ENCODE measurements at places on chromosomes 7 and 10.

- DNase-seq, result no peak
These were observed 55.4 kb downstream of the GPR26 start for GRCh38 chr10:123721441-123722049.

GRCh38 chr10:76401006-76401405, 969.6 kb downstream of the LRMDA start:
- DNase-seq, result no peak

DNA sequence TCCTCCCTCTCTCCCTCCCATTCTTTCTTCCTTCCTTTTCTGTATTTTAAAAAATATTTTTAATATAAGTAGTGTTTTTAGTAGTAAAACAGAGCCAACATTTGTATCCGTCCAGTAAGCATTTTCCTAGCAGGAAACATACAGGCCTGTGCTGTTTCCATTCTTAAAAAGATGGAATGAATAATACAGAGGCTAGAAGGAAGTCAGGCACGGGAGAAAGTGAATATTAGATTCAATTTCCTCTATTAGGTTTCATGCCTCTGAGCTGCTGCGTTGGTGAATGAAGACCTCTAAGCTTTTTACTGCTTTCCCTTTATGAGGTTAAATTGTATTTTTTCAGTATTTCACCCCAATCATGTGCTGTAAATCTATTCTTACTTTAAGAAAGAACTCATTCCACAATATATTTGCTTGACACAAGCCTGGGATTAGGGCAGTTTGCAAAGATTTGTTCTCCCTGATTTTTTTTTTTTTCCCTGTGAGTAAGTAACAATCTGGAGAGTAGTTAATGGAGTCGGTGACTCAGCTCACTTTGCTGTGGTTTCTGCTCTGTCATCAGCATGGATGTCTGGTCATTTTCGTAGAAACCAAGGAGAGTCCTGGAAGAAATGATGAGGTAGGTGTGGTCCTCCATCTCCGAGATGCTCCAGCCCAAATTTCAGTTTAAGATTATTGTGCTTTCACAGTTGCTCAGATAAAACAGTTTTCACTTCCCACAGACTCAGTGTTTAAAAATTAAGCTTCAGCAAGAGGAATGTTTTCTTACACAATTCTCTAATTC, 76.1 kb upstream of the PITRM1 start:
- no peak for DNase-seq

DNA sequence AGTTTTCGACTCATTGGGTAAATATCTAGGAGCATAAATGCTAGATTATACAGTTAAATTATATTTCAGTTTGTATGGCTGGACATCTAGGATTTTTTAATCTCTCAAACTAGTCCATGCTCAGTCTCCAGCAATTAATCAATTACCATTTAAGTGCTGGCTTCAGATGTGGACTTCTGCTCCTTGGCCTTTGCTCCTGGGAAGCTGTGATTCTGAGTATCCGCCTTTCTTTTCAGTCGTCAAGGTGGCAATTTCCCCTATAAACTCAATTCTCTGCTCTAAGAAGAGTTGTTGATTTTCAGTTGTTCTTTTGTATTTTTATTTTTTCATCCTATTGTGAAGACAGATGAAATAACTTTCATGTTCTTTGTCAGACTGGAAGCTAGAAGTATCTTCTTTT, 23.7 kb downstream of the TFPI2 start:
- no peak for DNase-seq

- no peak for DNase-seq
These were observed 268.8 kb downstream of the DNAJB6 start for GRCh38 chr7:157605638-157606037.

GRCh38 chr7:156989766-156990535, 20.5 kb downstream of the MNX1 start:
- DNase-seq, result no peak

DNA sequence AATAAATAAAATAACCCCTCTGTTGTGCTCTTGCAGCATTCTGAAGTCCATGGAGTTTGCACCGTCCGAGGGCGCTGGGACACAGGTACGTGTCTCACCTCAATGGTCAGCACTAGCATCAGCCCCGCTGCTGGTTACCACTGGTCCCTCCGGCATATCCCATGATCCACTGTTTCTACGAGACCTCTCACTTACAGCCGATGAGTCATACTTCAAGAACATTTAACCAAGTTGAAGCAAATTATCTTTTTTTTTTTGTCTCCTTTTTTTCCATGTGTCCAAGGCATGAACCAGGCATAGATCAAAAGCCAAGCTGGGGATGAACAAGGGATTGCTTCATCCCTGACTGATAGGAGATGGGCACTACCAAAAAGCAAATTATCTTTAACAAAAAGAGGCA, 92.9 kb upstream of the SH2B2 start:
- DNase-seq, result no peak

- no peak for DNase-seq
These were observed 136.1 kb downstream of the KAT6B start for GRCh38 chr10:74962517-74962916.

DNA sequence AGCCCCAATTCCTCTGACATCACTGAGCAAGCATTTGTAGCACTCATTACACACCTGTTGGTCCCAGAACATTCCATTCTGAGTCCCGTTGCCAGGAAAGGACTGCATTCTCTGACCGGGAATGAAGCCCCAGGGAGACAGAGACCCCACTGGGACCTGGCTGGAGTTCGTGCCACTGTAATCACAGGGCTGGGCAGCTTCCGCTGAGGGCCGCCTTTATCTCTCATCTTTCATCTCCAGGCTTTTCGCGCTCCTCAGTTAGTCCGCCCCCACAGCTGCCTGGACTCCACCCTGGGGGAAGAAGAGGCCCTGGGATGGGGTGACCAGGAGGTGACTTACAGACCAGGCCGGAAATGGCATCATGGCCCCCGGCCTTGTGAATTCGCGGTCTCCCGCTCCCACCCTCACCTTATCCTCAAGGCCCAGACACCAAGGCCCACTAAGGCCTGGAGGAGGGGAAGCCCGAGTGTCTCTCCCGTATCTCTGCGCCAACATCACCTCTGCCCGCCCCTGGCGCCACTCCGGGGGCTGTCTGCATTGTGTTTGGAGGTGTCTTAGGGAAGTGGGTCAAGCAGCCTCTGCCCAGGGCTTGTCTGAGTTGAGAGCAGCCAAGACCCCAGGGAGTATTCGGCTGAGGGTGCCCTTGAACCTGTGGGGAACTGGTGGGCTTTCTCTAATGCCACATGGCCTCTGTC, 75.4 kb downstream of the PROSER2 start:
- peak; percentile 90 for DNase-seq

GRCh38 chr7:21898265-21898930, 47.3 kb downstream of the CDCA7L start:
- DNase-seq, result no peak

DNA sequence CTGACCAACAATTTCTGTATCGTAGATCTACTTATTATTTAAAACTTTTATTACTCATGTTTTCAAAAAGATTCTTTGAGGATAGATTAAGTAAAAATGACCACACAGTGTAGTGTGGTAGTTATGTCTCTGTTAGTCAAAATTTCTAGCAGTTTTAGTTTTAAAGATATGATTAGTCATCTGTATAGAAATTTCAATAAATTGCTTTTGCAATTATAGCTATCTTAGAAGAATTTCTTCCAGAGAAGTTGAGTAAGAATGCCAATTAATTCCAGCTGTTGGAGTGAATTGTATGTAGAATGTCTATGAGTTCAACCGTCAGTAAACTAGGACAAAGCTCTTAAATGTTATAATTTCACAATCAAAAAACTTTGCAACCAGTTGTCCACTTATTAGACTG, 229.7 kb downstream of the CDK14 start:
- no peak for DNase-seq

DNA sequence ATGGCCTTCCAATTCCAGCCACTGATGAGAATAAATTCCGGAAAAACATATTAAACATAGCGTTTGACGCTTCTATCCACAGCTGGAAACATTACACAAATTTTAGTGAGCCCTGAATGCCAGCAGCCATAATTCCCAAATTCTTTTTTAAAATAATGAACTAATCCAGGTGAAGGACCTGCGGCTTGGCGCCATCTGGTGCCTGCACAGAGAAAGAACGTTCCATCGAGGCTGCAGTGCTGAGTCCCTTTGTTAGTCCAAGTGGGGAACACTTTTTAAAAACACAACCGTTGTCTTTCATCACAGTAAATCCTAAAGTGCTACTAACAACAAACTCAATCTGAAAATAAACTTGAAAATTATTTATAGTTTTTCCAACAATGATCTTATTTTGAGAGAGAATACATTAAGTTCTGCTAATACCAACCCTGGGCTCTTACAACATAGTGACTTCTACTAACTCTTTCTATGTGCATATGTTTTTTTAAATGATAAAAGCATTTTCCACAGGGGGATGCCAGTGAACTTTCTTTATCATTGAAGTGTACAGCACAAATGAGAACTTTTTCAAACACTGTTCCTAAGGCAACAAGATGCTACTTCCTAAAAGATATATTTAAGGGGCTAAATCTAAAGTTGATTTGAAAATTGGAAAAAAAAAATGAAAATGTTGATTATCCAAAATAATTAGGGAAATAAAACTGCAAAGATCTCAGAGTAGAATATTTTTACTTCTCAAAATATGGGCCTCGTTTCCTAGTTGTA, 166.9 kb upstream of the RNF32 start:
- DNase-seq, result no peak

DNA sequence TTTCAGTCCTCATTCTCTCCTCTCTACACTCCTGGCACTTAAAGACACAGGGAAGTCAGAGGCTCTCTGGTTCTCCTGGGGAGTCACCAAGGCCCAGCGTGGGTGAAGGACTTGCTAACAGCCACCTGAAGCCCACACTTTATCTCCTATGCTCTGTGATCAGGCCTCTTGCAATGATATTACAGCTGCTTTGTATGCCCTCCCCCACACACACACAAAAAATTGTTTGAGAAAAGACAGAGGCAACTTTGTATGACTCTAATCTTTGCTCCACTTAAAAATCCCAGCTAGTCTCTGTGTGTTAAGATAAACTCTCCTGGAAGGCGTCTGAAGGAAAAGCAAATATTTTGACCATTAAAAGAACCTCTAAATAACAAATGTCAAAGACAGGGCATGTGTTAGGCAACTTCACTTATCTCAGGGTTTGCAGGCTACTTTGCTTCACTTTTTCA, 507.2 kb downstream of the TNS3 start:
- no peak for DNase-seq

GRCh38 chr10:52877451-52877850, 104.9 kb upstream of the MBL2 start:
- DNase-seq, result no peak

GRCh38 chr10:75498884-75499350, 67.5 kb downstream of the LRMDA start:
- no peak for DNase-seq

DNA sequence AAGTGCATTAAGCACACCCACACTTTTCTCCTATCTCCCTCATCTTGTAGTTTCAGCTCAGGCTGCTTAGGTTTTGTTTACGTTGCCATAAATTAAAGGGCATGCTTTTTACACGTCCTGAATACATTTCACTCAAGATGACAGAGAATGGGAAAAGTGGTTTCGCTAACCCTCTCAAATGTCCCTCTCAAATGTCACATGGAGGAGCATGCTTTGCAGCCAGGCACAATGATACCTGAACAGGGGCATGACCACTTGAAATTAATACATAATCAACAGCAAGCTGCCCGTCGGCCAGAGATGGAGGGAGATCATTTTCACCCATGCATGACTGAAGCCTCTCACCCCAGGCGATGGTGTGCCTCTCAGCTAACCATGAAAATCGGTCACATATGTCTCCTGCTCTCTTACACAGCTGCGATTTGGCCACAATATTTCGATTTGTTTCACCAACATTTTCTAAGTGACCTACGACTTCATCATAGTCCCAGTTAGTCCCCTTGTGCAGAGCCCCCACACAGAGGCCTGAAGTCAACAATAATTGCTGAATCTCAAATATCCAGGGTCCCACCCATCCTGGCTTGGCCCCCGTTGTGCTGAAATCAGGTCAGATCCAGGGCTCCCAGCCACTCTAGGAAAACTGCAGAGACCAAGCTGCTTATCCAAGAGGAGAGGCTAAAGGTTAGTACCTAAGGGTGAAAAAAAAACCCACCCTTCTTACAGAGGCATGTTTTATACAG, 373.9 kb upstream of the NFE2L3 start:
- no peak for DNase-seq

- no peak for DNase-seq
These were observed 129.4 kb downstream of the SLC16A9 start for GRCh38 chr10:59580026-59580863.

- DNase-seq, result no peak
These were observed 411 bp upstream of the SNX10 start for GRCh38 chr7:26291251-26291650.

GRCh38 chr10:52779541-52780390, 7.2 kb upstream of the MBL2 start:
- peak; percentile 77 for DNase-seq

GRCh38 chr7:112116894-112117293, 89.3 kb downstream of the DOCK4 start:
- no peak for DNase-seq

GRCh38 chr10:56178210-56178609, 182.8 kb downstream of the ZWINT start:
- no peak for DNase-seq

- no peak for DNase-seq
These were observed 12.6 kb upstream of the FHIP2A start for GRCh38 chr10:114808982-114809381.

GRCh38 chr7:151927540-151927939, 28.7 kb upstream of the GALNTL5 start:
- no peak for DNase-seq

DNA sequence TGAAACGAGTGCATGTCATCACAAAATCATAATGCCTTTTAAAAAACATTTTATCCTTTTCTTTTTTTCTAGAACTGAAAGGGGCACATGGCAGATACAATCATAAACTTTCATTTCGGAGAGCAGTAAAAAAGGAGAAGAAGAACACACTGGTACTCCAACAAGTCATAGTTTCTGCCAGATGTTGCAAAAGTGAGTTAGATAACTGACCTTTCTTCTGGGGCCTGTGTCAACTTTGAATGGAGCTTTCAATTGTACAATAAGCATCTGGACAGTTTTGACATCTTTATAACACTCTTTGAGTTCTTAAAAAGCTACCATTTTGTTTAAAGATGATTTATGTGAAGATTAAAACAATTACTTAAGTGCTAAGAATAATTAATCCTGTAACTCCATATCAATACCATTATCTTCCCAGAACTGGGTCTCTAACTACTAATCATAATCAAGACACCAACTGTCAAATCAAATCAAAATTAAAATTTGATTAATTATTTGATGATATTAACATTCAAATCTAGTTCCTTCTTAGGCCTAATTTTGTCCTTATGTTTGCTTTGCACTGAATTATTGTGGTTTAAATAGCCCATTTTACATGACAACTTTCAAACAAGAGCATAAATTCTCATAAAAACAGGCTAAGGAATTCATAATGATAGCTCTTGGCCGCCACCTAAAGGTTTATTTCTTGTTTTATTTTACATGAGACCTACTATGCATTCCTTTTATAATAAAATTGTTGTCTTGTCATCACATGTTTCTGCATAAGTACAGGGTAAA, 19.5 kb upstream of the ITGB8 start:
- no peak for DNase-seq

GRCh38 chr10:4121502-4122380, 336.7 kb upstream of the KLF6 start:
- no peak for DNase-seq
